ENCODE measurements at places on chromosomes 4 and X.

DNA sequence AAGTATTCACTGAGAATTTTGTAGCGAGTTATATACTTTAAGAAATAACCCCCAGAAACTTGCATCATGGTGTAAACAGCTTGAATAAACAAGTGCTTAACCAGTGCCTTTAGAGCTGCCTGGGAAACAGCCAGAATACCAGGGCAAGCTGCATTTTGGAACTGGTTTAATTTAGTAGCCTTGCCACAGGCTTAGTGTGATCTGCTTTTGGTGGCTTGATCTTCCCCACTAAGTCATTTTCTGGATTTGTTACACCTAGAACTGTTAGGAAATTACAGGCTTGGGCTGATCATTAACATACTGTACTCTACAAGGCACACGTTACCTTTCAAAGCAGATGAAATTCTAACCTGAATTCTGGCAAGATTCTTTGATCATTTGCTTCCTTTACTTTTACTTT is 35.4 kb downstream of the NPNT start:
- DNase-seq, result no peak

DNA sequence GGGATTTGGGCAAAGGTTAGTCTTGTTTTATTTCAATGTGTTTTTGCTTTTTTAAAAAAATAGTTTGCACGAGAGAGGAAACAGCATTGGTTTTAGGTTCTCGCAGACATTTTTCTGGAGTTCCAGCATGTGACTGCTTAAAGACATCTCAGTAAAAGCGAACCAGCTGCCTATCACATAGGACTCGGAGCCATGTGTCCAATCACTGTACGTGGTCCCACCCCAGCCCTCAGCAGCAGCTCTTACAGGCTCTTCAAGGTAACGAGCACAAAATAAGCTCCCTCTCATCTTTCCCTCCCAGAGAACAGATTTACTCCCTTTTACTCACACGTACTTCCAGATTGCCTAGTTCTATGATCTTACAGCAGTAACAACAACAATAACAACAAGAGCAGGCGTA is 68.7 kb downstream of the MCF2 start:
- no peak for DNase-seq

GRCh38 chrX:1442016-1442665 is 10.6 kb downstream of the ASMTL start:
- DNase-seq, result no peak

DNA sequence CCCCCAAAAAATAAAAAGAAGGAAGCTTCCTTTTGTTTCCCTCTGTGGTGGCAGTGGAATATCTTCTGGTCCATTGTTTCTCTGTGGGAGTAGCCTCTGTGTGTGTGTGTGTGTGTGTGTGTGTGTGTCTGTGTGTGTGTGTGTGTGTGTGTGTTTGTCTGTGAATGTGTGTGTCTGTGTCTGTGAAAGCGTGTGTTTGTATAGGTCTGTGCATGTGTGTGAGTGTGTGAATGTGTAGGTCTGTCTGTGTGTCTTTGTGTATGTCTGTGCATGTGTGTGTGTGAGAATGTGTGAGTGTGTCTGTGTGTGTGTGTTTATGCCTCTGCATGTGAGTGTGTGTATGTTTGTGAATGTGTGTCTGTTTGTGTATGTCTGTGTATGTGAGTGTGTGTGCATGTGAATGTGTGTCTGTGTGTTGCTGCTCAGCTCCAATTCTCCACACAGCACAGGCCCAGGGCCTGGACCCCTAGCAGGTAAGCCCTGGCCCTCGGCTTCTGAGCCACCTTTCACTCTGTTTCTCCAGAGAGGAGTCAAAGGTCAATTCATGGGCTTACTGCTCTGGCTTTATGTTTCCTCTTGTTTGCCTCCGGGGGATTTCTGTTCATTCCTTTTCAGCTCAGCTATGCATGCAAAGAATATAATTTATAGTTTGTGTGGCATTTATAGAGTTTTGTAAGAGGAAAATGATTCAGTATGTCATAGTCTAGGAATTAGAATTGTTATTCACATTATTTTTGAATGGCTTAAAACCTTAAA is 89.8 kb downstream of the UCHL1 start:
- no peak for DNase-seq
